ENCODE measurements at places on chromosomes 6 and 20.

- H3K4me3 ChIP-seq: no peak overlapping the region
- peak; percentile 27 for DNase-seq
- peaks cover 24% of the 10 kb centered on the region for H3K4me1 ChIP-seq
- no peaks in the 10 kb centered on the region for H3K27me3 ChIP-seq
Measured at GRCh38 chr6:12482386-12483375, 192.5 kb downstream of the EDN1 start.

DNA sequence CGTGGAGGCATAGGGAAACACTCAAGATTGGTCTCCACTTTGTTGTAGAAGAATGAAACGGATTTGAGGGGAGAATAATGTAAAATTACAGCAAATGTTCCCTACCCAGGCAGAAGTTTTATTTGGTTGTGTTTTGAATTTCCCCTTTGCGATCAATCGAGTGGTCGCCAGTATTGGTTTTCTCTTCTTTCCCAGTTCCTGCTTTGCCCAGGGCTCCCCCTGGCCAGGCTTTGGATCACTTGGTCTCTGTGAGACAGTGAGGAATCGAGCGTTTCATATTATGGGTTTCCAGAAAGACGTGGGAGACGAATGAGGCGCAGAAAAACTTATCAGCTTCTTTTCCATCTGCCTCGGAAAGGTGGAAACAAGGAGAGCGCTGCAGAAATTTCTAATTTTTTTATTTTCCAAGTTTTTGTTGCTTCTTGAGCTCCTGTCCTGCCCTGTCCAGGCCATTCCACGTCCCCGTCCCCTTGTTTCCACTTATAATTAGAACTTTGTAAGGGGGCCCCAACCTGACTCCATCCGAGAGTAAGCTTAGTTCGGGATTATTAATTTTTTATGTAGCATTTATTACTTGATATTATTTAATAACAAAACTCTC, 7.5 kb upstream of the TBX18 start:
- H3K4me1 ChIP-seq: peaks cover 18% of the 10 kb centered on the region
- no peaks in the 10 kb centered on the region for H3K36me3 ChIP-seq
- DNase-seq: no peak
- H3K27me3 ChIP-seq: peaks cover 37% of the 10 kb centered on the region
- no peak overlapping the region for H3K27ac ChIP-seq

DNA sequence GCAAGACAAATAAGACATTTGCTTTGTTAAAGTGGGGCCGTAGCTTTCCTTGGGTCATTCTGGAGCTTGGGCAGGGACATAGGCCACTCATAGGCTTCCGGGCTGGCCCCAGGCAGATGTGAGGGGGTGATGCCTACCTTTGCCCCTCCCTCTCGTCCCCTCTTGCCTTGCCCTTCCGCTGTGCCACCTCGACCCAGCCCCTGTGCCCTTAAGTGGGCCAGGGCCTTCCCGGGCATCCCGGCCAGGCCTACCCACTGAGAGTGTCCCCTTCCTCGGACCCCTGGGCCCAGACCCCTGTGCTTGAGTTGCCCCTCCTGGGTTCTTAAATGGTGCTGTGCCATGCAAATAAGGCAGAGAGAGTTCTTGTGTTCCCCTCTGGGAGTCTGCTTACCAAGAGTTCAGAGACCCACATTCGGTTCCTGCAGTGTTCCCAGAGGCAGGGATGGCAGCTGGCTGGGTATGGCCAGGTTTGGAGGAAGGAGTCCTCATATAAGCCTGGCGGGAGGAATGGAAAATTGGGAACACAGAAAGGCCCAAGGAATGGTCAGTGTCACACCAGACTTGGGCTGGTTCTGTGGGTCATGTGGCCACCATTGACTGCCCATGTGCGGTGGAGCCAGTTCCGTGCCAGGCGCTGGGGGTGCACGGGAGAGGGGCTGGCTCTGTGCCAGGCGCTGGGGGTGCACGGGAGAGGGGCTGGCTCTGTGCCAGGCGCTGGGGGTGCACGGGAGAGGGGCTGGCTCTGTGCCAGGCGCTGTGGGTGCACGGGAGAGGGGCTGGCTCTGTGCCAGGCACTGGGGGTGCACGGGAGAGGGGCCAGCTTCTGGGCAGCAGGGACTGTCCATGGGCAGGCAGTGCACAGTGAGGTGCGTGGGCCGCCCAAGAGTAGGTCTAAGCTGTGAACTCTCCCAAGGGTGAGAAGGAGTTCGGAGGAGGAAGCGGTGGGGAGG, 173.5 kb upstream of the SNX9 start:
- H3K27me3 ChIP-seq: no peaks in the 10 kb centered on the region
- no peak overlapping the region for H3K4me3 ChIP-seq
- H3K27ac ChIP-seq: no peak overlapping the region
- DNase-seq: no peak

- H3K4me3 ChIP-seq: no peak overlapping the region
- peak; percentile 95 for DNase-seq
- H3K27me3 ChIP-seq: no peaks in the 10 kb centered on the region
- no peaks in the 10 kb centered on the region for H3K36me3 ChIP-seq
- H3K27ac ChIP-seq: no peak overlapping the region
Measured at GRCh38 chr6:27795697-27796494, 116.3 kb downstream of the OR2B2 start.

DNA sequence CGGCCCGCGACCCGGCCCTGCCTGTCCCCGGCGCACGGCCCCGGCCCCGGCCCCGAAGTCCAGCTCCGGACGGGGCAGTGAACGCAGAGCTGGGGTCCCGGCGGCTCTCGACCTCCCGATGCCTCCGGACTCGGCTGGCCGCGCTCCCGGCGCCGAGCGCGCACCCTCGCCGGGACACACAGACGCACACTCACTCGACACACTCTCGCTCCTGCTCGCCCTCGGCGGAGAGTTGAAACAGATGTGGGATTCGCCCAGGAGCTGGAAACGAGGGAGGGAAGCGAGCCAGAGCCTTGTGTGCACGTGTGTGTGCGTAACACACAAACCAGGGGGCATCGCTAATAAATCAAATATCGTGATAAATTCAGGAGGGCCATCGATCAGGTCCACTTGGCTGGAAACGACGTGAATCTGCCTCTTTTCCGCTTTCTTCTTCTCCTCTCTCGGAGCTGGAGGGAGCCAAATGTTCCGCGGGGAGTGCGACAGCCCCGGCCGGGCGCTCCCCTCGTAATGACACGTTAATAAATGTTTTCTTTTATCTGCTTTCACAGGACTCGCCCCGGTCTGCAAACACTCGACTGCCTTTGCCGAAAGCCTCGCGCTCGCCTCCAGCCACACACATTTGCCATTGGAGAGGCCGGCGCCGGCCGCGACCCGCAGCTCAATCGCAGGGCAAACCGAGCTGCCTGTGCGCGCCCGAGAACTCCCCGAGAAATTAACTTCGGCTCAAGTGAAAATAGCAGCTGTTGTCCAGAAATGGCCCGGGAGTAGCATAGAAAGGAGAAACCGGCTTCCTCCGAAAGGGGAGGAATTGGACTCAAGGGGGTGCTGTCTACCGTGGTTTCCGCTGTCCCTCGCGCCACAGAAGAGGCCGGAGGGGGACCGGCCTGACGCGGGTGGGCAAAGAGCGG, 828 bp upstream of the SULF2 start:
- peaks cover 66% of the 10 kb centered on the region for H3K27me3 ChIP-seq
- H3K4me3 ChIP-seq: peak overlapping the region; percentile 46
- H3K4me1 ChIP-seq: peaks cover 4% of the 10 kb centered on the region
- H3K27ac ChIP-seq: no peak overlapping the region
- H3K36me3 ChIP-seq: no peaks in the 10 kb centered on the region
- DNase-seq: peak; percentile 22

- H3K27me3 ChIP-seq: no peaks in the 10 kb centered on the region
- H3K36me3 ChIP-seq: no peaks in the 10 kb centered on the region
- no peak overlapping the region for H3K27ac ChIP-seq
- H3K4me1 ChIP-seq: no peaks in the 10 kb centered on the region
- peak; percentile 48 for DNase-seq
Measured at GRCh38 chr20:62337558-62338293, 29.4 kb downstream of the LAMA5 start.

DNA sequence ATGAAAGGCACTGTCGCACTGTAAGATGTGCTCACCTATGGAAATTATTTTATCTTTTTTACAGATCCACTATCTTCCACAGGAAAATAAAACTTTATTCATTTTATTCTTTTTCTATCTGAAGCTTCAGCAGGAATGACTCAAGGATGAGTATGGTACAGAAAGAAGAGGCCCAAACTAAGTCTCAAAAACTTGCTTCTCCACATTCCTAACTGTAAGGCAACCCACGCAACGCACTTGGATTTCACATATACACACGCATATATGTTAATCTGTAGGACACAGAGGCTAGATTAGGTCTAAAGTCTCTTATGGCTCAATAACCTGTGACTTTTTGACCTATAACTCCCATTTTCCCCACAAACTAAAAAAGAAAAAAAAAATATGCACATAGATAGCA, 81.9 kb downstream of the RALGAPA2 start:
- no peaks in the 10 kb centered on the region for H3K4me1 ChIP-seq
- no peak overlapping the region for H3K27ac ChIP-seq
- H3K27me3 ChIP-seq: no peaks in the 10 kb centered on the region
- H3K36me3 ChIP-seq: peaks cover 34% of the 10 kb centered on the region
- no peak for DNase-seq
- no peak overlapping the region for H3K4me3 ChIP-seq

DNA sequence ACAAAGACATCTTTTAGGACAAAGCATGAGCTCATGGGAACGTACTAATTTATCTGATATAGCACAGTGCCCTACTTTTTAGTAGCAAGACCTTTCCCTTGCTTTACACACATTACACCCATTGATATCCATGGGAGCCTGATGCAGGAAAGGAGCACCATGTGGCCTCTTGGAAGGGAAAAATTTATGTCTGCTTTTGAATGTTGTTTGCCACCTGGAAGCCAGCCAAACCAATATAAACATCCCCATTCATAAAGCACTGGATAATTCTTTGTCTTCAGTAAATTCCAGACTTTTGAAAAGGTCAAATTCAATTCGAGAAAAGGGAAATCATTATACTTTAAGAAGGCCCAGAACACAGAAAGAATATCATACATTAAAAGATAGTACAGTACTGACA, 152.3 kb upstream of the BEND6 start:
- no peak overlapping the region for H3K4me3 ChIP-seq
- no peaks in the 10 kb centered on the region for H3K4me1 ChIP-seq
- no peaks in the 10 kb centered on the region for H3K27me3 ChIP-seq
- no peak overlapping the region for H3K27ac ChIP-seq
- DNase-seq: no peak

- H3K36me3 ChIP-seq: no peaks in the 10 kb centered on the region
- no peak overlapping the region for H3K27ac ChIP-seq
- DNase-seq: no peak
- peaks cover 2% of the 10 kb centered on the region for H3K27me3 ChIP-seq
- H3K4me1 ChIP-seq: no peaks in the 10 kb centered on the region
- no peak overlapping the region for H3K4me3 ChIP-seq
Measured at GRCh38 chr6:122623279-122623678, 13.1 kb downstream of the PKIB start.

DNA sequence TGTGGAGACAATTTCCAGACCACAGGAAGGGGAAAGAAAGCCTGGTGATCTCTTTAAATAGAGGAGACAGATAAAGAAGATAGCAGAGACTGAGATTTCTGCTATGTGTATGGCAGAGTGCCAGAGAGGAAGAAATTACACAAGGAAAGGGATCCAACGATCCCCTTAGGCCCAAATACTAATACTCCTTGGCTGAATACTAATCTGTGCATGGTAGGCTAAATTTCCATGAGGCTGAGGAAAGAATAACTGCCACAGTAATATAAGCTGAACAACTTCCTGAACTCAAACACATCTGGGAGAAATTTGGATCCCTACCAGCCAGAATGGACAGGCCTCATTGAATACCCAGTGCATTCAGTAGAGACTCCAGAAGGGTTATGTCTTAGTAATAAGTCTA, 83.3 kb upstream of the TNFAIP3 start:
- no peak overlapping the region for H3K27ac ChIP-seq
- no peak overlapping the region for H3K4me3 ChIP-seq
- no peaks in the 10 kb centered on the region for H3K27me3 ChIP-seq
- no peaks in the 10 kb centered on the region for H3K36me3 ChIP-seq
- peaks cover 3% of the 10 kb centered on the region for H3K4me1 ChIP-seq

- DNase-seq: no peak
- H3K4me3 ChIP-seq: no peak overlapping the region
- no peaks in the 10 kb centered on the region for H3K36me3 ChIP-seq
- H3K27me3 ChIP-seq: peaks cover 26% of the 10 kb centered on the region
- no peak overlapping the region for H3K27ac ChIP-seq
- H3K4me1 ChIP-seq: no peaks in the 10 kb centered on the region
Measured at GRCh38 chr6:1630771-1631217, 21.1 kb downstream of the FOXC1 start.

- H3K36me3 ChIP-seq: no peaks in the 10 kb centered on the region
- H3K27me3 ChIP-seq: peaks cover 4% of the 10 kb centered on the region
- H3K27ac ChIP-seq: no peak overlapping the region
- H3K4me3 ChIP-seq: no peak overlapping the region
- DNase-seq: no peak
Measured at GRCh38 chr6:107692351-107692750, 131.8 kb downstream of the SCML4 start.

GRCh38 chr20:36179170-36179945, 24.8 kb downstream of the EPB41L1 start:
- H3K27me3 ChIP-seq: no peaks in the 10 kb centered on the region
- no peak overlapping the region for H3K4me3 ChIP-seq
- H3K36me3 ChIP-seq: no peaks in the 10 kb centered on the region
- no peak overlapping the region for H3K27ac ChIP-seq
- no peaks in the 10 kb centered on the region for H3K4me1 ChIP-seq

DNA sequence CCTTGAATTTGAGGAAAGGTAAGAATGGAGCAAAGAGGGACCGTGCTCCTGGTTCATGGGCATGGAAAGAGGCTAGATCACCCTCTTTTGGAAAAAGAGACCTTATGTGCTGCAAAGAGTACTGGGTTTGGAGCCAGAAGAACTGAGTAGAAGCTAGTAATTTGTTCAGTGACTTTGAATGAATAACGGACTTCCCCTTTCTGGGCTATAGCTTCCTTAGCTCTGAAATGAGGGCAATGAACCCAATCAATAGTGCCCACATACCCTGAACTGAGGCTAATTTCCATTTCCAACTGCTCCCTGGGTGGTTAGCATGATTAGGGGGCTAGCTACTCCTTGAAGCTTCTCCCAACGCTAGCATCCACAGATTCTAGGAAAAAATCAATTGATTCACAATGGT, 121.4 kb downstream of the UNC5CL start:
- no peaks in the 10 kb centered on the region for H3K36me3 ChIP-seq
- H3K4me3 ChIP-seq: no peak overlapping the region
- DNase-seq: peak; percentile 20
- no peaks in the 10 kb centered on the region for H3K4me1 ChIP-seq
- H3K27me3 ChIP-seq: no peaks in the 10 kb centered on the region
